ENCODE measurements at places on chromosomes 13 and 19. TPM values are rescaled to one million over a fixed set of nuclear protein-coding genes. Genes with fewer than 3 reads are reported as not detected.

The CLEC4M gene
- not detected for total RNA-seq

- peaks cover 66% of the 10 kb centered on the region for H3K27me3 ChIP-seq
- peaks cover 35% of the 10 kb centered on the region for H3K4me1 ChIP-seq
- no peak overlapping the region for H3K27ac ChIP-seq
- no peaks in the 10 kb centered on the region for H3K36me3 ChIP-seq
- H3K4me3 ChIP-seq: peak overlapping the region; percentile 58
Observed at GRCh38 chr13:73059460-73060250, 850 bp downstream of the KLF5 start.

GRCh38 chr13:50672025-50672424 lies 171.5 kb downstream of the DLEU7 start:
- no peaks in the 10 kb centered on the region for H3K36me3 ChIP-seq
- H3K27me3 ChIP-seq: no peaks in the 10 kb centered on the region
- H3K27ac ChIP-seq: no peak overlapping the region
- H3K4me1 ChIP-seq: no peaks in the 10 kb centered on the region

DNA sequence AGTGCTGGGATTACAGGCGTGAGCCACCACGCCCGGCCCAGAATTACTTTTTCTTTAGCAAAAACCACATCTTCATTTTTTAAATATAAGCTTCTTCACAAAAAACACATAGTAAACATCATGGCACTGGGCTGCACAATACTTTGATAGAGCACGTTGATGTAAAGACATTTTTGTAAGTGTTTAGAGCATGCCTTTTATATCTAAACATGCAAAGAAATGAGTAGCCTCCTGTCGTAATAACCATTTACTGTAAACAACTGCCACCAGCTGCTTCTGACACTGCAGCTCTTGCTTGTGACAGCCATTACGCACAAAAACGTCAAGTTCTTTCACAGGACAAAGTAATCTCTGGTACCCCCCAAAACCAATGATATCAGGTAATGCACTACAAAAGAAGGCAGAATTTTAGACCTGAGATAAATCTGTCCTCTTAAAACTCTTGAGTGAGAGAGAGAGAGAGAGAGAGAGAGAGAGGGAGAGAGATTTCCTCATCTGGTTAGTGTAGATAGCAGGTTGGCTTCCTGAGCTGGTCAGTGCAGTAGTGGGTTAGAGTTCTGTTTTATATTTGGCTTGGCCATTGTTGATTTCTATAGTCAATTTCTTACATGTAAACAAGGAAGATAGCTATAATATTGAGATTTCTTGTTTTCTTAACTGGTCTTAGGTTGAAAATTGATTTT lies 6.7 kb upstream of the ZNF548 start:
- peaks cover 5% of the 10 kb centered on the region for H3K27me3 ChIP-seq
- no peaks in the 10 kb centered on the region for H3K4me1 ChIP-seq
- H3K4me3 ChIP-seq: no peak overlapping the region
- H3K27ac ChIP-seq: no peak overlapping the region
- no peaks in the 10 kb centered on the region for H3K36me3 ChIP-seq
- no peak for DNase-seq

GRCh38 chr19:53580871-53581835 lies 43.2 kb downstream of the ZNF331 start:
- peaks cover 24% of the 10 kb centered on the region for H3K36me3 ChIP-seq
- no peaks in the 10 kb centered on the region for H3K27me3 ChIP-seq
- peaks cover 10% of the 10 kb centered on the region for H3K4me1 ChIP-seq
- DNase-seq: peak; percentile 58
